ENCODE measurements at places on chromosomes 2 and 18.

- no peak for DNase-seq
Observed at GRCh38 chr18:8635087-8635486, 25.9 kb downstream of the RAB12 start.

DNA sequence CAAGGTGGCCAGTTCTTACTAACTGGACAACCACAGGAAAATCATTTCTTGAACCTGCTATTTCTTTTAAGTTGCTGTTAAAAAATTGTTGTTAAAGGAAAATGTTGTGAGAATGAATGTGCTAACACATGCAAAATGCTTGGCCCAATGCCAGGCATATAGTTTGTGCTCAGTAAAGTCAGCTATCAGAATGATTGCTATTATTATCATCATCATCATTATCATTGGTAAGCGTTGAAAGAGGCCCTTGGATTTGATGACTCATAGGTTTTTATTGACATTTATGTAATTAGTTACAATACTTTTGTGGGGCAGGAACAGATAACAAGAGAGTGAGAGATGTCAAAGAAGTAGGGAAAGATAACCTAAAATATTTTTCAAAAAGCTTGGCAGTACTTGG lies 394.2 kb upstream of the ZEB2 start:
- no peak for DNase-seq

GRCh38 chr2:76000425-76000824 lies 289.7 kb upstream of the GCFC2 start:
- DNase-seq = no peak

- no peak for DNase-seq
Observed at GRCh38 chr2:150267651-150268415, 219.6 kb downstream of the RND3 start.

GRCh38 chr2:159508140-159508539 lies 108.2 kb downstream of the BAZ2B start:
- DNase-seq = no peak

DNA sequence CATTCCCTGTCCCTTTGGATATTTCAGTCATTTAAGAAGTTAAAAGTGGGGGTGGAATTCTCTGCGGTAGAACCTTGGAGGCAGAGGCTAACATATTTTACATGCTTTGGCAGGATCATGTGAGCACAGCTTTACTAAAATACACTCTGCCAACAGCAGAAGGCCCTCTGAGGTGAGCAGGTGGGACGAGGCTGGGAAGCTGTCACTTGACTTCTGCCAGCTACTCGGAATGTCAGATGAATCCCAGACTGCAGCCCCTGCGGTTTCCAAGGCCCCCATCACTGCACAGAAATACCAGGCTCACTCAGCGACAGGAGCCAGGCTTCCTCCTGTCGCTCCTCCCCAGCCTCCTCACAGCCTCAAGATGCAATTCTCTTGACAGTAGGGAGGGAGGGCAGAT lies 220.9 kb upstream of the REV1 start:
- no peak for DNase-seq

DNA sequence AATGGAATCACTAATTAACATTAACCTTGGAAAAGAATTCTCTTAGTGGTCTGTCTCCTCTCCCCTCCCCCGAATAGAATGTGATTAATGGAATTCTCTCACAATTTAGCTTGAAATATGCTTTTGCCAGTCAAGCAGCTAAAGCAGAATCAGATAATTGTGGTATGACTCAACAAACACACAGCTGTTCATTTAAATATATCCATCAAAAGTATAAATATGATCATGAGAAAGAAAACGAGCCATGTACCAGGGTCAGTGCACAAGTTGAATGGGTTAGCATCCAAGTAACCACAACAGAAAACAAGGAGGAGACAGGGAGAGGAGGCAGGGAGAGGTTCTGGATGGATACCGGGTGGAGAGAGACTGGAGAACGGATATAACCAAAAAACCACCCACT lies 66.9 kb downstream of the ACVR1 start:
- DNase-seq = no peak

- DNase-seq = no peak
Observed at GRCh38 chr2:50856016-50856541, 175.9 kb downstream of the NRXN1 start.

GRCh38 chr18:62938006-62938405 lies 222.7 kb downstream of the PHLPP1 start:
- no peak for DNase-seq

DNA sequence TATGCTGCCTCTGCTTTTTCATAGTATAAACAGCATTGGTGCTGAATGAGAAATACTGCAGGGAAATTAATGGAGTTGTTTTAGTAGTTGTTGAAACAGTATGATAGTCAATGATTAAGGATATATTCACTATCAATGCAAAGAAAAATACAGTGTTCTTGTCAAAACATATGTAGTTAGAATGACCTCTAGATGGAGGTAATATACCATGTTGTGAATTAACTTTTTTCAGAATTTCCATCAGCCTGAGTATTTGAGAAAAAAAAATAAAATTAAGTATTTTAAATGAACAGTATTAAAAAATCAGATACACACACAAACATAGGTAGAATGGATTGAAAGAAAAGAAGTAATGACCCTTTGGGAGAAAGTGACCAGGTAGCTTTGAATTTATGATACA lies 59.5 kb downstream of the RMDN2 start:
- no peak for DNase-seq

DNA sequence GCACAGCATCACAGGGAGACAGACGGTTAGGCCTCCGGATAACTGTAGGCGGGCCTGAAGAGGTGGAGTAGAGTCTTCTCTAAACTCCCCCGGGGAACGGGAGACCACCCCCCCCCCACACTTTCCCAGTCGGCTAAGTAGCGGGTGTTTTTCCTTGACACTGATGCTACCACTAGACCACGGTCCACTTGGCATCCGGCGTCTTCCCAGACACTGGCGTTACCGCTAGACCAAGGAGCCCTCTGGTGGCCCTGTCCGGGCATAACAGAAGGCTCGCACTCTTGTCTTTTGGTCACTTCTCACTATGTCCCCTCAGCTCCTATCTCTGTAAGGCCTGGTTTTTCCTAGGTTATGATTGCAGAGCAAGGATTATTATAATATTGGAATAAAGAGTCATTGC lies 25.7 kb upstream of the NCL start:
- DNase-seq = no peak

GRCh38 chr2:174331595-174332216 lies 3.0 kb upstream of the SP9 start:
- no peak for DNase-seq

GRCh38 chr2:160952464-160953254 lies 207.6 kb upstream of the TANK start:
- DNase-seq = no peak

DNA sequence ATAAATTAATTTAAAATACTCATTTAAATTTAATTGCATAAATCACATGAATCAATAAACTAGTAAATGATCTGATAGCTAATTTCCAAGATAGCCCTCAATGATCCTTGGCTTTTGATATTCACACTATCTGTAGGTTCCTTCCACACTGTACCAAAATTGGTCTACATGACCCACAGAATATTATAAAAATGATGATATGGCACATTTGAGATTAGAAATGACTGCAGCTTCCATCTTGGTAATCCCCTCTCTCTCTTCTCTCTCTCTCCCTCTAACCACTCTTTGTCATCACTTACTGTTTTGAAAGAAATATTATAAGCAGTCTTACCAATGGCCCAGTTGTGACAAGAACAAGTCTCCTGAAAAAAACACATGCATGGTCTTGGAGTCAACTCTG lies 394.8 kb downstream of the LRRTM4 start:
- DNase-seq = no peak

DNA sequence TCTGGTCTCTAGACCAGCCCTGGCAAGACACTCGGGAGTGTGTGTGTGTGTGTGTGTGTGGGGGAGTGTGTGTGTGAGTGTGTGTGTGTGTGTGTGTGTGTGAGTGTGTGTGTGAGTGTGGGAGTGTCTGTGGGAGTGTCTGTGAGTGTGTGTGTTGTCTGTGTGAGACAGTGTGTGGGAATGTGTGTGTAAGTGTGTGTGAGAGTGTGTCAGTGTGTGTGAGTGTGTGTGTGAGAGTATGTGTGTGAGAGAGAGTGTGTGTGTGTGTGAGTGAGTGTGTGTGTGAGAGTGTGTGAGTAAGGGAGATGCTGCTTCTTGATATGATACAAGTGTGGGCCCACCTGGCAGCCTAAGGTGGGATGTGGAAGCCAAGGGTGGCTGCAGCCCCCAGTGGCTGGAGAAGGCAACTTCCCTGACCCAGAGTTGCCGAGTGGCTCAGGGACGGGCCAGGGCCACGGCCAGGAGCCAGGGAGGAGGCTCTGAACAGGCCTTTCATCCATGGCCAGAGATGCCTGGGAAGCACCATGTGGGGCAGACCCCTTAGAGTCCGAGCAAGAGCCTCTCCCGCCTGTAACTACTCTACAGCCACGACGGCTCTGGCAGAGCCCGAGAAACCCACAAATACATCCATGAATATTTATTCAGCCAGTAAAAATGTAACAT lies 159.3 kb upstream of the MYCN start:
- DNase-seq = no peak

GRCh38 chr2:10161961-10162441 lies 39.5 kb downstream of the RRM2 start:
- peak; percentile 38 for DNase-seq

- no peak for DNase-seq
Observed at GRCh38 chr2:209348433-209348832, 75.4 kb upstream of the MAP2 start.

DNA sequence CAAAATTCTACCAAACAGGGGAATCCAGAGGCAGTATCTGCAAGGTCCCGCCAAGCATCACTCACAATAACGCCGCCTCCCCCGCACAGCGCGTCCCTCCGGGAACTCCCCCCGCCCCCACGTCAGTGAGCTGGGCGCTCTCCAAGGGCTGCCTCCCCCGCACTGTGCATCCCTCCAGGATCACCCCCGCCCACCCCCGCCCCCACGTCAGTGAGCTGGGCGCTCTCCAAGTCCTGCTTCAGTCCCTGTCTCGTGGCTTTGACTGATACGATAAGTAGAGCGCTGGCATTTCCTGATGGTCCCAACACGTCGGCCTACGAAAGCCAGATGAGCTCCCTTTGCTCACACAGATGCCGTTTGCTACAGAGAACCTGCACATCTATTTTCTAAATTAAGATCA lies 130.7 kb upstream of the TPO start:
- DNase-seq = no peak

DNA sequence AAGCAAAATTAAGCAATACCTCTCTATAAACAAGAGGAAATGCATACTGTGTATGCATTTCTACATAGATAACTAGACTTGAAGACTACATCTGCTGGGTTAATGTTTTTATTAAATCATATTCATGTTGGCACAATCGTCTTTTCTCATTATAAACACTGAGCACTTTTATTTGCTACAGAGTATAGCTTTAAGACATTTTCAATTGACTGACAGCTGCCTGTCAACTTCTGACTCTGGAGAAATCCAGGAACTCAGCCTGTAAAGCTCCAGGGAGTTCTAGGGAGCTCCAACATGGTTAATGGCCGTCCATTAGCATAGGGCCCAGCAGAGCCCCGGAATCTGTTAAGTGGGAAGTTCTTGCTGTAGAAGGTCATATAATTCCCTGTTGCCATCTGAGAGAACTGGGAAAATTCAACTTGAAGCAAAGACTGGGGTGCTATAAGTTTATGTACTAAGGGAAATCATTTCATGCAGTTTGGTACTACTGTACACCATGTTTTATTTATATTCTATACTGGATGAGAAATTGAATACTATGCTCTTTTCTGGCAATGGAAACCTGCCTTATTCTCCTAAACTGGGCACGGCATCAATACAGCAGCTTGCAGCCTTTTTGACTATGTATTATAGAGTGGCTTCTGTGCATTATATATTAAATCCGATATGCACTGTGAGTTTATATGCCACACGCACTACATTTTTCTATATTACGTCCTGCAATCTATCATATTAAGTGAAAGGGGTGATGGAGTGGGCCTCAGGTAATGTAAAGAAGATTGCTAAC lies 243.5 kb upstream of the ZNF521 start:
- no peak for DNase-seq

- DNase-seq = peak; percentile 7
Observed at GRCh38 chr2:214482728-214483127, 71.9 kb downstream of the VWC2L start.

DNA sequence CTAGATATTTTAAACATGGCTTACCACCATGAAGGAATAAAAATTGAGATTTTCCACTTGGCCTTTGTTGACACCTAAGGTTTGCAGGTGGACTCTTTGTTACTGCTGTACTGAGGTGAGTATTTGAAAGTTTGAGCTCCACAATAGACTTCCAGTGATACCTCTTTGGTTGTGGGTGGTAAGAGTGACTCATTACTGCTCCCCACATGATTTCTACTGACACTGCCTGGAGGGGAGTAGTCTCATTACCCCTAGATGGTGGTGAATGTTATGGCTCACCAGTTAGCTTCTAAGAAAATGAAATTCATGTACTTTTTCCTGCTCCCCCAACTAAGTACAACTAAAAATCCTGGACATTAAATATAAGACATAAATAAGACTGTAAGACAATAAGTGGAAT lies 1183.1 kb upstream of the TMEFF2 start:
- no peak for DNase-seq

GRCh38 chr2:209726311-209726710 lies 45.3 kb upstream of the UNC80 start:
- no peak for DNase-seq

DNA sequence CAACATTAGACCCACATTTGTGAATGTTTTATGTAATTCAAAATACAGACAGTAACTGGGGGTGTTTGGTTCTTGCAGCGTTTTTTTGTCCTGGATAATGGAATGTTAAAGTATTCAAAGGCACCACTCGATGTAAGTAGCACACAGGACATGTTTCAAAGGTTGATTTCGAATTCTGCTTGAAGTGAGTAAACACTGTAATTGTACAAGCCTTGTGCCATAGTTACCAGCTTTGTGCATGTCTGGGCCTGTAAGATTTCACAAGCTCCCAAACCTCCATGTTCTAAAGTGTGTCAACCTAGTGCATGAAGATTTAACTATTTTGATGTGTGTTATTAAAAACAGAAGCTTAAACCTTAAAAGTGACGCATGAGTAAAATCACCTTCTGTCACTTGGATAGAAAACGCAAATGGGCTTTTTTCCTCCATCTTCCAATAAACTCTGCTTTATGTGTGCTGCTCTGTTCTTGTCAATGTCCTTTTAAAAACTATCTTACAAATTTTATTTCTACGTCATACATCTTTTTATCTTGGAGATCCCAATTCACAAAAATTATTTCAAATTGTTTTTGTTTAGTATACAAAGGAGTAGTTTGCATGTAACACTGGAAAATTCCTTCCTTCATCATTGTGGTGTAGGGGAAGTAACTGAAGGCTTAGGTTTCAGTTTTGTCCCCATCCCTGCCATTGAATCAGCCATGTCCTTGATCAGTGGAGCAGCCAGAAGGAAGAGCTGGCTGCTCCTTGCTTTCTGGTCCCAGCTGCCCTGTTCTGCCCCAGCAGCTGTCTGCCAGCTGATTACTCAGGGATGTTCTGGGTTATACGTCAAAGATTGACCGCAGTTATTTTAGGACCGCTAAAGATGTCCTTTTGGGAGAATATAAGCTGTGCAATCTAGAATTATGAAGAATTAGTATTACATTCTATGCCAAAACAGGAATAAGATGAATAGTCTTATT lies 119.2 kb downstream of the PRKRA start:
- DNase-seq = no peak

- no peak for DNase-seq
Observed at GRCh38 chr2:134207589-134208209, 46.2 kb upstream of the MGAT5 start.

- DNase-seq = no peak
Observed at GRCh38 chr18:23384778-23385736, 68.0 kb upstream of the RIOK3 start.
